A549 (cell line): ENCODE measurements at places on chromosomes 16 and 17.

- no peak for DNase-seq
Observed at GRCh38 chr17:80759377-80759673, 214.7 kb downstream of the RPTOR start.

GRCh38 chr16:58421529-58421928, 29.3 kb downstream of the GINS3 start:
- DNase-seq = no peak

GRCh38 chr17:34675143-34675542, 95.8 kb downstream of the TMEM132E start:
- no peak for DNase-seq

- DNase-seq = no peak
Observed at GRCh38 chr16:27579087-27579980, 29.4 kb downstream of the KATNIP start.

DNA sequence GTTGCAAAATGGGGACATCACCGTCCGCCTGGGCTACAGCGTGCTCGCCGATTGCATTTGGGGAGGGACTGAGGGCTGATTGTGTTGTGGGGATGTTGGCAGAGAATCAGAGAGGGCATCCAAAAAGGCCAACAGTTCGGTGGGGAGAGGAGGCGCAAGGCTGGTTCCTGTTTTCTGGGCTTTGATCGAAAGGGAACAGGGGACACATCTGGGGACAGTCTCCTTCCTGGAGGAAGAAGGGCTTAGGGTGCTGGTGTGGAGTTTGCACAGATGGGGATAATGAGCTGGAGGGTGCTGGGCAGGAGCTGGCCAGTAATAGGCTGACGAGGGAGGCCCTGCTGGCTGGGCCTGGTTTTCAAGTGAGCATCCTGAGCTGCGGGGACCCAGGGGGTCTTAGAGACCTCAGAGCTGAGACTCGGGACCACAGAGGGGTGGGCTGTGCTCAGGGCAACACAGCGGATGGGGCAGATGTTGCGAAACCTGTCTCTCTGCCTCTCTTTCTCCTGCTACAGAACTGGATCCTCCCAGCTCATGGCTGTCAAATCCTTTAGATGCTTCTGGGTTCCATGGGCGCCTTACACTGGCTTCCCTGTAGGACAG, 288.7 kb downstream of the SEC14L1 start:
- DNase-seq = no peak

- DNase-seq = no peak
Observed at GRCh38 chr16:30368122-30368791, 2.0 kb downstream of the TBC1D10B start.

DNA sequence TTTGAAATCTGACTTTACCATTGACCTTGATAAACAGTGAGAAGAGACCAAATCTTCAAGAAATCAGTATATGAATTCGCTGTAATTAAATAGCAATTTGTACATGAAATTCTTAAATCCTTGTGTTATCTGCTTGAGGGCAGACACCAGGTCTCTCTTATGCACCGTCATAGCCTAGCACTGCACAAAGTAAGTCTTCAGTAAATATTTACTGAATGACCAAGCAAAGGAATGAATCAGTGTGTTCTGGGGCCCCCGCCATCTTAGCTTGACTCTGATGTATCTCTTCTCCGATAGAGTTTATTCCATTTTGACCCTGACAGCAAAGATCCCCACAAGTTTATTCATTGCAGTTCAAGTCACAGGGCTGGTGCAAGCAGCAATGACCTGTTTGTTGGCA, 328.0 kb downstream of the TMEM114 start:
- no peak for DNase-seq

DNA sequence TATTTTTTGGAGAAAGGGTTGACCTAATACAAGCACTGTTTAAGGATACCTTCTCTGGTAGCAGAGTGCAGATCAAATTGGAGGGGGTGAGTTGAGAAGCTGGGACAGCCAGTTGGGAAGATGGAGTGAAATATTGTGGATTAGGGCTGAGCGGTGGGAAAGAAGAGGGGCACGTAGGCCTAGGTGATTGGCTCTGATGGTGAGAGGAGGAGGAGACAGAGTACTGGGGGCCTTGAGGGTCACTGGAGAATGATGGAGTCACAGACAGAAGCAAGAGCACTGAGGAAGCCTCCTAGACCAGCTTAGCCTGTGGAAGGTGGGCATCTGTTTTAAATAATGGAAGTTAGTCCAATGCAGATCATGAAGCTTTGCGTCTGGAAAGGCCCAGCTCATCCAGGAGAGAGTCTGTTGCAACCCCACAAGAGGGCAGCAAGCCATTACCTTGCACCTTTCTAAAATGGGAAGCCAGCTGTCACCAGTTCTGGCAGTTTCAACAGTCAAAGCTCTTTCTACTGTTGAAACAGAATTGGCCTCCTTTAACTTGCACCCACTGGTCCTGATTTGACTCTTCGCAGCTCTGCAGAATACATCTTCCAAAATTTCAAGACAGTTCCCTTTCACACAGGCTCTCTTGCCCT, 11.8 kb downstream of the SLC9A5 start:
- DNase-seq = no peak

GRCh38 chr16:27235938-27236245, 32.6 kb downstream of the KDM8 start:
- DNase-seq = no peak

- DNase-seq = peak; percentile 85
Observed at GRCh38 chr16:2963723-2964474, at the start of gene KREMEN2. TSS of gene KREMEN2 (plus strand) at chr16:2964275. CDS start at chr16:2964521, 246 bp downstream.

DNA sequence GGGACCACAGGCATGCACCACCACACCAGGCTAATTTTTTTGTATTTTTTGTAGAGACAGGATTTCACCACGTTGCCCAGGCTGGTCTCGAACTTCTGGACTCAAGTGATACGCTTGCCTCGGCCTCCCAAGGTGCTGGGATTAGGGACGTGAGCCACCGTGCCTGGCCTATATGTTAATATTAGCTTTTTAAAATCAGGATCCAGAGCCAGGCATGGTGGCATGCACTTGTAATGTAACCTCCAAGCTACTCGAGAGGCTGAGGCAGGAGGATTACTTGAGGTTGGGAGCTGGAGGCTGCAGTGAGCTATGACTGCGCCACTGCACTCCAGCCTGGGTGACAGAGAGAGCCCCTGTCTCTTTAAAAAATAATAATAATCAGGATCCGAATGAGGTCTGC, 8.5 kb upstream of the ADCY7 start:
- DNase-seq = no peak

DNA sequence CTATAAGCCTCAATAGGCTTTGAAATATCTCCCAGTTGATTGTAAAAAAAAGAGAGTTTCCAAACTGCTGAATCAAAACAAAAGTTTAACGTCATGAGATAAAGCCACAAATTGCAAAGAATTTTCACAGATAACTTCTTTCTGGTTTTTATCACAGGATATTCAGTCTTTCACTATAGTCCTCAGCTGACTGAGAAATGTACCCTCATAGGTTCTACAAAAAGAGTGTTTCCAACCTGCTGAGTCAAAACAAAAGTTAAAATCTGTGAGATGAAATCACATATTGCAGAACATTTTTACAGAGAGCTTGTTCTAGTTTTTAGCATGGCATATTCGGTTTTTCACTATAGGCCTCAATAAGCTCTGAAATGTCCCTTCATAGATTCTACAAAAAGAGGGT, 559.2 kb downstream of the KCNJ18 start:
- no peak for DNase-seq

DNA sequence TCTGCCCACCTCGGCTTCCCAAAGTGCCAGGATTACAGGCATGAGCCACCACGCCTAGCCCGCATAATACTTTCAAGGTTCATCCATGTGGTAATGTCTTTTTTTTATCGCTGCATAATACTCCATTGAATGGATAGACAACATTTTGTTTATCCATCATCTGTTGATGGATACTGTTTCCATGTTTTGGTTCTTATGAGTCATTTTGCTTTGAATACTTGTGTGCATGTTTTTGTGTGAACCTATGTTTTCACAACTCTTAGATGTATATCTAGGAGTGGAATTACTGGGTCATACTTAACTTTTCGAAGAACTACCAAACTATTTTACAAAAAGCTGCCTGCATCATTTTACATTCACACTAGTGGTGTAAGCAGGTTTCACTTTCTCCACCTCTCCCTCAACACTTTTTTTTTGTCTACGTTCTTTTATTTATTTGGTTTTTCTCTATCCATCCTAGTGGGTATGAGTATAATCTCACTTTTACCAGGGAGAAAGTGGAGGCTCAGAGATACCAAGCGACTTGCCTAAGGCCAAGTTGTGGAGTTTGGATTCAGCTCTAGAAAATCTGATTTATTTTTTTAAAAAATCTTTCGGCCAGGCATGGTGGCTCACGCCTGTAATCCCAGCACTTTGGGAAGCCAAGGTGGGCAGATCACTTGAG, 151.2 kb downstream of the CMIP start:
- peak; percentile 38 for DNase-seq

DNA sequence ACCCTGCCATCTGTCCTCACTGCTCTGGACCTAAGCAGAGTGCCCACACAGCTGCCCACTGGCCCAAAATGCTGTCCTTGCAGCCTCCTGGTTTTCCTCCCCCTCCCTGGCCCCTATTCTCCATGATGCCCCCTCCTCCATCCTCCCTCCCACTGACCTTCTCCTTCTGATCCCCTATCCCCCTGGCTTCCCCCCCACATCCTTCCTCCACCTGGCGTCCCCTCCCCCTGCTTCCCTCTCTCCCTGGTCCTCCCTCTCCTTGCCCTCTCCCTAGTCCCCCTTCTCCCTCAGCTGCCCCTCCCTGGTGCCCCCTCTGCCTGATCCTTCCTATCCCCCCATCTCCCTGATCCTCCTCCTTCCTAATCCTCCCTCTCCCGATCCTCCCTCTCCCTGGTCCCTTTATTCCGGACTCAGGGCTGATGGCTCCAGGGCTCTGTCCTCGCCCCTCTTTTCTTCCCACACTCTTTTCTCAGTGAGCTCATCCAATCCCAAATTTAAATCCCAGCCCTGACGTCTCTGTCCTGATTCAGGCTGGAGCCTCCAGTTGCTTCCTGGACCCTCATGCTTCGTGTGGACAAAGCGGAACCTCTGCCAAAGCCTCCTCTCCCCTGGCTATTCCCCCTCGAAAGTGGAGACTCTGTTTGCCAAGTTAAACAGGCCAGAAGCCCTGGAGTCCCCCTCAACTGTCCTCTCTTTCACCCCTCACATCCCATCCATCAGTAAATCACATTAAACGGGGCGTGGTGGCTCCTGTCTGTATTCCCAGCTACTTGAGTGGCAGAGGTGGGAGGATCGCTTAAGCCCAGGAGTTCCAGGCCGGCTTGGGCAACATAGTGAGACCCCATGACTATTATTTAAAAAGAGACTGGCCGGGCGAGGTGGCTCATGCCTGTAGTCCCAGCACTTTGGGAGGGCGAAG, 18.1 kb upstream of the RHBDF2 start:
- no peak for DNase-seq

DNA sequence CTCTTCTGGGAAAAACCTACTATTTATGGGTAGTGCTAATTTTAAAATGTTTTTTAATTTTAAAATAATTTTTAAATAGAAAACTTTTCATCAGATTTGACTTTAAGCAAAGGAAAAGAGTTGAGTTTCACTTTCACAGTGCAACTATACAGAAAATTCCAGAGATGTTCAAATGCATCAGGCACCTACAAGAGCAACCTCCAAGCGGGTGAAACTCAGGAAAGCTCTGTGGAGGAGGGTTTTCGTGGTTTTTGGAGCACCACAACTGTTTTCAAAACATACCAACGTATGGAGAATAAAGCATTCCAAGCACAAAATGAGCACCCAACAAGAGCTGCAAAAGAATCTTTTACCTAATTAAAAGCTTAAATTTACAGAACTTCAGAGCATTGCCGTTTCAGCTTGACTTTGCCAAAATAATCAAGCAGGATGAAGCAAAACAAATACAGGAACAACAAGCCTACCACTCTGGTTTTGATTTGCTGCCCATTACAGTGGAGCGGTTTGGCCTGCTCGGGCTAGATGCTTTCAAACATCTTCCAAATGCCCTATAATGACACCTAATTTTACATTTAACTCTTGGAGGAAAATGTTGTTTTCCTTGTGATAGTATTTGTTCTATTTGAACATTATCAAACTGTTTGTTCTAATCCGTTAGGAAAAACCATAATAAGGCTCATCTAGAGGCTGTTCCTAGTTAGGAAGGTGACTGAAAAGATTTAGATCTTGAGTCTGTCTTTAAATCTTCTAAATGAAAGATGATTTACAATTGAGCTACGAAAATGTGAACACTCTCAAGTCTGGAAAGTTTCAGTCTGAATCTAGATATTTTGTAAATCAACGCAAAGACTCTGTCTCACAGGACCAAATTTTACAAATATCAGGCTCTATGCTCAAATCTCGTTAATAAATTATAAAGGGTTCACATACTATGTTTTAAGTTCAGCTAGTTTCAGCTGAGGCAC, 34.5 kb downstream of the NACA2 start:
- no peak for DNase-seq

DNA sequence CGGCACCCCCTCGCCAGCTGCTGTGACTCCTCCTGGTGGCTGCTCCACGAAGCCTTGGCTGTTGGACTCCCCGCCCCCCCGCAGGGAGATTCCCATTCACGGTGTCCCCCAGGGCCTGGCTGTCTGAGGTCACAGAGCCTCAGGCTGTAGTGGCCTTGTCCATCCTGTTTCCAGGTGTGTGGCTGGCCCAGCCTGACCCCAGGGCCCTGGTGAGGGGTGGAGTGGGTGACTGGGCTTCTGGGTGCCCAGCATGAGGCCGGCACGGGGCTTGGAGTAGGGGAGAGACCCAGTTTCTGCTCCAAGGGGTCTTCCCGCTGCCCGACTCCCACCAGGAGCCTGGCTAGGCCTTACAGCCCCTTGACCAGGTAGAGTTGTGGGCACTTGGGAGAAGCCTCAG, 10.4 kb downstream of the PRSS27 start:
- DNase-seq = no peak

DNA sequence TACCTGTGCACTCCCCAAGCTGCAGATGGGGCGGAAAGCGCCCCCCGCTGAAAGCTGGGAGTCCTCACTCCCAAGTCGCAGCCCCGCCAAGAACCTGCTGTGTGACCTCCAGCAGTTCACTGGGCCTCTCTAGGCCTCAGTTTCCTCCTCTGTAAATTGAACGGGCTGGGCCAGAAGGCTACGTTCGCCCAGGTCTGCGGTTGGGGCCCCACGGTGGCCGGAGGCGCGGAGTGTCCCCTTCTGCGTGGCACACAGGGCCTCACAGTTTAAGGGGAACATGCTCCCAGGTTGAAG, 628 bp downstream of the GALK1 start:
- DNase-seq = no peak

DNA sequence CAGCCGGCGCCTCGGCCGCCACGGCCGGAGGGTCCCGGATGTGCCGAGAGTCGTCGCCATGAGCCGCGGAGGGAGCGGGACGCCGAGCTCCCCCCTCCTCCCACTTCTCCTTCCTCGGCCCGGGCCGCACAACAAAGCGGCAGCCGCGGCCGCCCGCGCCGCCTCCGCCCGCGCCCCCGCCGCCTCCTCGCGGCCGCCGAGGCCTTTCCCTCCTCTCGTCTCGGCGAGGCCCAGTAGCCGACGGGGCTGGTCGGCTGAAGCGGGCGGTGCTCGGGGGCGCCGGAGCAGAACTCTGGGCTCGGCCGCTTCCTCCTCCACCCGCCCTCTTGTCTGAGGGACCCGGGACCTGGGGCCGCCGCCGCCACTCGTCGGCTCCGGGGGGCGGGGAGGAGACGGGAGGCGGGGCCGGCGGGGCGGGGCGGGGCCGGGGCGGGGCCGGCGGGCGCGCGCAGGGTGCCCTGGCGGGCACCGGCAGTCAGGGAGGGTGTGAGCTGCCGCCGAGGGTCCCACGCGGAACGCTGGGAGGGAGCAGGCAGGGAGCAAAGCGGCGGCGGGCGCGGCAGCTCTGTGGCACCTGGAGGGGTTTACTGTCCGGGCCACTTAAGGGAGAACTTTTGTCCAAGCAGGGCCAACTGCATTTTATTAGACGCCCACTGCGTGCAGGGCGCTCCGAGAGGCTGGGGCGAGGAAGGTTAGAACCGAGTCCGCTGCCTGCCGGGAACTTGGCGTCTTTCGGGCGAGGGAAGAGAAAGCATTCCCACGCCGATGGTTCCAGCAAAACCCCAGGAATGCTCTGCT, at the start of gene SMURF2:
Gene SMURF2 (minus strand): TSS at position 332 of the 798 bp plus-strand sequence. CDS start 427 bp downstream, outside the sequence.
- peak; percentile 89 for DNase-seq
